ENCODE measurements at places on chromosomes 6 and 20. TPM values are rescaled to one million over a fixed set of nuclear protein-coding genes. Genes with fewer than 3 reads are reported as not detected.

The PSMG4 gene
- total RNA-seq = 60.6 TPM

The CAP2 gene
- 21.3 TPM for total RNA-seq

The DACT2 gene
- not detected for total RNA-seq

The TSPO2 gene
- total RNA-seq = not detected

The RIPOR3 gene
- not detected for total RNA-seq

The ALDH5A1 gene
- 6.1 TPM for total RNA-seq

The HLA-DRA gene
- 10.0 TPM for total RNA-seq

The CDSN gene
- not detected for total RNA-seq

The FAM110A gene
- total RNA-seq = 2.6 TPM

The MARCKS gene
- total RNA-seq = 55.4 TPM

The NKX2-4 gene
- 1.8 TPM for total RNA-seq

The ACTR5 gene
- 8.4 TPM for total RNA-seq
